ENCODE measurements at places on chromosomes 7 and 10.
A peak's percentile ranks its signal among the peaks of the same experiment; 100 is the strongest.

DNA sequence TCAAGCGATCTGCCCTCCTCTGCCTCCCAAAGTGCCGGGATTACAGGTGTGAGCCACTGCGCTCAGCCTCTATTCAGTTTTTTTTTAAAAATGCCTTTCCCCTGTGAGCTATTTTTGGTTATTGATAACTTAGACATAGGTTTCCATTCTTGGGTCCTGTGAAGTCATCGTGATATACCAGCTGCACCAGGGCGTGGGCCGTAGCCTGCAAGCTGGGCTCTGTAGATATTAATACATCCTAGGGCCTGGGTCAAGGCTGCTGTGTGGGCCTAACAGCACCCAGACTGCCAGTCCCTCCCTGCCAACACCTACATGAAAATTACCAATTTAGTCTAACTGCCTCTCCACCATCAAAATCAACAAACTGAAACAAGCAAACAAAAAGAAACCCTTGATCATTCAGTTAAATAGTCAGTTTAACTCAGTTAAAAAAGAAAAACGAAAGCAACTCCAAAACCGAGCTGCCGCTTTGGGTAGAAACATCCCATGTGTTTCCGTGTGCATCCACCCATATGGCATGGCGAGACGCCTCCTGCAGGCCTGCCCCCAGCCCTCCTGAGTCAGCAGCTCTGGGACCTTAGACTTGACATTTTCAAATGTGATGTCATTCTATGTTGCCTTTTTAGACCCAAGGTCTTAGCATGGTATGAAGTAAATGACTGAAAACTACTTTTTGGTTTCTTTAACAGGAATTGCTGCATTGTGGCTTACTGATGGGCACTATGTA, 330.2 kb downstream of the GLRX3 start:
- no peak for DNase-seq

GRCh38 chr7:106640368-106641141, 20.4 kb downstream of the CCDC71L start:
- DNase-seq, result no peak

GRCh38 chr10:75029857-75030256, 81.6 kb upstream of the SAMD8 start:
- DNase-seq, result peak; percentile 79

- DNase-seq, result no peak
Measured at GRCh38 chr7:24936121-24936824, 43.7 kb downstream of the OSBPL3 start.

DNA sequence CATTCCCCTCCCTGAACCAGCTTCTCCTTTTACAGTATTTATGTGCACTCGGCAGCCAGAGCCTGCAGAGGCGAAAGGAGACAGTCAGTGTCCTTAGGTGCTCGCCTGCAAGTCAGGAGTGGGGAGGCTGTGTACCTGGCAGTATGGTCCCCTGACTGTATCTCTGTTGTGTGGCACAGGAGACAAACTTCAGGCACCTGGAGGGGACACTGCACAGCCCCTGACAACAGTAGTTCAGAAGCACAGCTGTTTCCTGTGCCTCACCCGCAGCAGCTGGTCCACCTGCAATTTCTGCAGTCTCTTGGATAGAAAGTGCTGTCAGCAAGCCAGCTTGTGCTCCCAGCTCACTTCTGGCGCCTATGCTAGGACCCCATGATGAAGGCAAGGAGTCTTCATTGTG, 73.4 kb upstream of the LAMB4 start:
- DNase-seq, result no peak

DNA sequence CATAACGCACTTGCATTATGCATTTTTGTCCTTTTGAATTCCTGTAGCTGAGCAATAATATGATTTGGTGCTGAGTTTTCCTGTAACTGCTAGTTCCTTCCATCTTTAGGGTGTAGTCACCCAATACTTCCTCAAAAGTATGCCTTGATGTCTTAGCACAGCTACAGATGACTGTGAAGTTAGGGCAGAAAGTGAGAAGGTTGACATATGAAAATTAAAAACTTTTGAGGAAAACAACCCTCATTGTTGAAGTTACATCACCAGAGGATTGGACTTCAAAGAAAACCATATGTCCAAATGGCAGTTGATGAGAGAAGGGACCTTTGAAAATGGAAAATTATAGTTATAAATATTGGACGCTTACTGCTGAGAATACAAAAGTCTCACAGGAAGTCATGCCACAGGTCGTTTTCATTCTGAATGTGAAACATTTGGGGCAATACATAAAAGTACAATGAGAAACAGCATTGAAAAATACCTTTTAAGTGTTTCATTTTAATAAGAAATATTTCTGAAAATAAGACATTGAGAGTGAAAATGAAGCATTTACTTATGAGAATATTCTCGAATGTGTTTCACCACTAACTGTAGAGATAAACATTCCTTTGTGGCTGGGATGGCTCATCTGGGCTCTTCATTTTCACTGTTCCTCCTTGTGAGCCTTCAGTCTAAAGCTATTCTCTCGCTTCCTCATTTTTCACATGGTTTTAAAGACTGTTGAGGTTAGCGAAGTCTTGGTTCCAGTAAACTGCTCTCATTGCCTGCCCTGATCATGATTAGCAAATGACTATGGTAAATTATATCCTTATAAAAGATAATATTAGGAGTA, 61.4 kb upstream of the NME8 start:
- DNase-seq, result no peak

GRCh38 chr7:79504607-79505389, 51.3 kb upstream of the MAGI2 start:
- DNase-seq, result no peak

DNA sequence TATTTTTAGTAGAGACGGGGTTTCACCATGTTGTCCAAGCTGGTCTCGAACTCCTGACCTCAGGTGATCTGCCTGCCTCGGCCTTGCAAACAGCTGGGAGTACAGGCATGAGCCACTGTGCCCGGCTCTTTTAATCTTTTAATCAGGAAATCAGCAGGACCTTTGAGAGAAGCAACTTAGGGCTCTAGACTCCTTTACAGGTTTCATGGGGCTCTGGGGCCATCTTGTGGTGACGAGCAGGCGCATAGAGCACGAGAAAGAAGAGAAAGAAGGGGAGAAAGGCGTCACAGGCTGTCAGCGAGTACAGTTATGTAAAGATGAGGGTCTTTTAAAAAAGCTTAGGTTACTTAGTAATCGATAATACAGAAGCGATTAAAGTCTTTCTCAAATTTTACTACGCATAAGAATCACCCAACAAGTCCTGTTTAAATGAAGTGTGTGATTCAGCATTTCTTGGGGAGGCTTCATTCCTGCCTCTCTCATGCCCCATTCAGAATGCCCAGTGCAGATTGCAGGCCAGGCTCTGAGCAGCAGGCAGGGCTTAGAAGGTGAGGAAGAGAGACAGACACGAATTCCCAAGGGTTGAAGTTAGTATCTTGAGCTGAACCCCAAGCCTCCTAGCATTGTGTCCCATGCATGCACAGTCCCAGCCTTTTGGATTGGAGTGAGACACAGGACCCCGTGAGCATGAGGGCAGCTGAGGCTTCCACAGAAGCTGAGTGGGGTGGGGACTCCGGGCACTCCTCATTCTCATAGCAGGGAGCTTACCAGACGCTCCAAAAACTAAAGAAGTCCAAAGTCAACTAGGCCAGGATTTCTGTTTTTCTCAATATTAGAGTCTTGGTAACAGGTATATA, 23.6 kb upstream of the PFKP start:
- peak; percentile 77 for DNase-seq

- DNase-seq, result no peak
Measured at GRCh38 chr10:120505056-120505455, 48.0 kb downstream of the PLPP4 start.

DNA sequence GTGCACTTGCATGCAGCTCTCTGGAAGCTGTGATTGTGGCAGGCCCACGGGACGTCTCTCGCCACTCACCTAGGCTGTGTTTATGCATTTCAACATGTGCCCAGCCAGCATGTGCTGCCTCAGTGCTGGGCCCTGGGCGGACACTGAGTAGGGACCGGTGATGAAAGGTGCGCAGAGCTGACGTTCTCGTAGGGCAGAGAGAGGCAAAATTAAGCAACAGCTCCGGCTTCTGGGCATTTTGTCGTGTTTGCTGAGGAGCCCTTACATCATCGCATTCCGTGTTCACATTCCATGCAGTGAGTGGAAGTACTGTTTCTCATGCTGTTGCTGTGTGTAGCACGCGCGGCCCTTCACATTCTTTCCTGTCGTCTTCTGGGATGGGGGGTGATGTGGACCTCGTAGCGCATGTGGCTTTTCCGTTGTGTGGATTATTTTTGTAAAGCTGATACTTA, 50.5 kb downstream of the PRF1 start:
- DNase-seq, result peak; percentile 80

DNA sequence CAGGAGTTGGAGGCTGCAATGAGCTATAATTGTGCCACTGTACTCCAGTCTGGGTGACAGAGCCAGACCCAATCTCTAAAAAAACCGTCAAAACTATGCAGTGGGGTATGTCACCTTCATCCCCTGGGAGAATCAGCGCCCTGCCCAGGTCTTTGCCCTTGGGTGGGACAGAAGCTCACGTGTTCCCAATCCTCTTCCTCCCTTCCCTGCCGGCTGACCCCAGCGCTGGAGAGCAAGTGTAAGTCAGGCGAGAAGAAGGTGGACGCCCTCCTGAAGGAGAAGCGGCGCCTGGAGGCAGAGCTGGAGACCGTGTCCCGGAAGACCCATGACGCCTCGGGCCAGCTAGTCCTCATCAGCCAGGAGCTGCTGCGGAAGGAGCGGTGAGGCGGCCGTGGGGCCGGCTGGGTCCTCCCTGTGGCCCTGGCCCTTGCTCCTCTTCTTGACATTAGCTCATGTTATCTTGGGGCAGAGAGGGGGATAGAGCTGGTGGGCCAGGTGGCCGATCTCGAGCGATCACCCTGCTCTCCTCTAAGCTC, 64.8 kb upstream of the GTF2IRD1 start:
- DNase-seq, result no peak

Measured in sigmoid colon (tissue), 7 donors.